ENCODE measurements at places on chromosomes 7 and 10. TPM values are rescaled to one million over a fixed set of nuclear protein-coding genes. Genes with fewer than 3 reads are reported as not detected.

DNA sequence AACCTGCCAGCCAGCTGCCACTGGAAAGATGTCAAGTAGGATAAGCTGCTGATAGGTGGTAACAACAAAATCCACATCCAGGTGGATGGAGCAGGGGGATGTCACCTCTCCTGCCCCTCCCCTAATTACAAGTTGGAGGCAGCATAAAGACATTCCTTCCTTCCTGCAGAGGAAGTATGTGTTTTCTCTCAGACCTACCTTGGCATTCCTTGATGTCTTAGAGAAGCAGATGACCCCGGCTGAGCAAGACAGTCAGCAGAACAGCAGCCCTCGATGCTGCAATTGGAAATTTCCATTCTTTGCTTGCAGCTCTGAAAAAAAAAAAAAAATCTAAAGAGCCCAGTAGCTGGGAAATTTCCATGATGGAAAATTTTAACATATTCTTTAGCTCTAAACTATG lies 137.5 kb upstream of the MKLN1 start:
- DNase-seq = no peak

- DNase-seq = peak; percentile 38
Measured at GRCh38 chr7:82335927-82336326, 107.7 kb downstream of the CACNA2D1 start.

Gene PPP1R17
- total RNA-seq = not detected

GRCh38 chr10:128062331-128062880 lies 63.8 kb downstream of the MKI67 start:
- no peak for DNase-seq

GRCh38 chr7:73621168-73622063 lies 2.9 kb downstream of the MLXIPL start:
- no peak for DNase-seq

Gene CNPY1
- not detected for total RNA-seq

- no peak for DNase-seq
Measured at GRCh38 chr10:123295644-123296043, 141.4 kb downstream of the BUB3 start.

Gene PDZD7
- total RNA-seq = 4.7 TPM

- no peak for DNase-seq
Measured at GRCh38 chr10:14757394-14757793, 17.3 kb downstream of the FAM107B start.

Gene H2AZ2
- total RNA-seq = 168 TPM

DNA sequence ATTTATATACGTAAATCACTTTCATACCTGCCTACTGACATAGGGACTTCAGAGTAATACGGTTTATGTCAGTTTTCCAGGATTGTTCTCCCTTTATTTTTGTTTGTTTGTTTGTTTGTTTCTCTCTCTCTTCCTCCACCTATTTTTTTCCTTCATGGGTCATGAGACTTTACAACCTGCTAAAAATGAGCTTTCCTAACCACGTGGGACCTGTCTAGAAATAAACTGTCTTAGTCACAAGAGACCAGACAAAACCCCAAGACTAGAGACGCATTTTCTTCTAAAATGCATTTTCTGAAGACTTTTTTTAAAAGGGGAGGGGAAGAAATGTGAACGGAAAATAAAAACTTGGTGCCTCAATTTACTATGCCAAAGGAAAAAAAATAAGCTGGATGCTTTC lies 41.1 kb upstream of the FIGNL1 start:
- no peak for DNase-seq

GRCh38 chr10:34628174-34628796 lies 186.8 kb downstream of the PARD3 start:
- no peak for DNase-seq

- no peak for DNase-seq
Measured at GRCh38 chr7:2923886-2924574, 79.9 kb upstream of the GNA12 start.

DNA sequence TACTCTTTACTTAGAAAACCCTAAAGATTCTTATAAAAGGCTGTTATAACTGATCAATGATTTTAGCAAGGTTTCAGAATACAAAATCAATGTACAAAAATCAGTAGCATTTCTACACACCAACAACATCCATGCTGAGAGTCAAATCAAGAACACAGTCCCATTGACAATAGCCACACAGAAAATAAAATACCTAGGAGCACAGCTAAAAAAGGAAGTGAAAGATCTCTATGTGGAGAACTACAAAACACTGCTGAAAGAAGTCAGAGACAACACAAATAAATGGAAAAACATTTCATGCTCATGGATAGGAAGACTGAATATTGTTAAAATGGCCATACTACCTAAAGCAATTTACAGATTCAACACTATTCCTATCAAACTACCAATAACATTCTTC lies 427.0 kb downstream of the KCNMA1 start:
- no peak for DNase-seq

DNA sequence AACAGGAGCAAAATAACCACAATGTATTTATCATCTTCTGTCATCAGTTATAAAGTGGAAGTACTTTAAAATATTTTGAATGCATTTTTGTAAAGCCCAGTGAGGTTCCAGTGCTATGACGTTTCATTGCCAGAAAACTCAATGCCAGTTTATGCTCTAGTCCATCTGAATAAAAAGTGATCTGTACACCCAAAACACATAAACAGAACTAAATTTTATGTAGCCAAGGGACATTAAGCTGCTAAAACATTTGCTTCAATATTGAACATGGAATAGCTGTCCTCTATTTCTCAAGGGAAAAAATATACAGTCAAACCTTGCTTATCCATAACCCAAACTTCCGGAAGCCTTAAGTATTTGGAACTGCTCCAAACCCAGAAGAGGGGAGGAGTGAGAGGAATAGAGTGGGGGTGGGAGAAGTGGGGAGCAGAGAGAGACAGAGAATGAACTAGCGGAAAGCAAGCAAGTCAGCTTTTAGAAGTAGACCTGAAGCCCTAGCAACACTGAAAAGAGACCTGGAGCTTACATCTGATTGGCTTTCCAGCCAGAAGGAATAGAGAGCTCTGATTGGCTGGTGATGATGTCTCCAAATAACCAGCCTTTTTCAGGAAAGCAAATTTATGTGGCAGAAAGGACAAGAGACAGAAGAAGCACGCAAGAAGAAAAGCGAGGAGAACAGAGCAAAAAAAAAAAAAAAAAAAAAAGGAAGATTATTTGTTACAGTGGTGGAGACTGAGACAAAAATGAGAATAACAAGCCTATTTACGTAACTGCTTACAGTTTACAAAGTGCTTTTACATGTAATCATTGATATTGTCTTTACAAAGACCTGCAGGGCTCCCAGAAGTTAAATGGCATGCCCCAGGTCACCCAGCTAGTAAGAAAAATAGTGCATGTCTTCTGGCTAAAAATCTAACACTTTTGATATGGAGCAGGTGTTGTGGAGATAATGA lies 196.0 kb downstream of the RNLS start:
- DNase-seq = peak; percentile 87

- no peak for DNase-seq
Measured at GRCh38 chr10:100009283-100009792, 409 bp downstream of the DNMBP start.

DNA sequence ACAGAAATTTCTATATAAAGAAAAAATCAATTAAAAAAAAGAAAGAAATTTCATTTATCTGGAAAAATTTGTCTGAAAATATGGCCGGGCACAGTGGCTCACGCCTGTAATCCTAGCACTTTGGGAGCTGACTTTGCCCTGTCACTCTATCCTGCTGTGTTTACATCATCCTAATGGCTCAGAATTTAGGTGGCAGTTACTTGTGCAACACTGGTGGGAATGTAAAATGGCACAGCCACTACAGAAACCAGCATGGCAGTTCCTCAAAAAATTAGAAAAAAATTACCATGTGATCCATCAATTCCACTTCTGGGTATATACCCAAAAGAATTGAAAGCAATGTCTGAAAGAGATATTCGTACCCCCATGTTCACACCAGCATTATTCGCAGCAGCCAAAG lies 405.2 kb upstream of the AUTS2 start:
- DNase-seq = no peak

GRCh38 chr10:132518572-132519381 lies 18.8 kb upstream of the INPP5A start:
- DNase-seq = peak; percentile 40

DNA sequence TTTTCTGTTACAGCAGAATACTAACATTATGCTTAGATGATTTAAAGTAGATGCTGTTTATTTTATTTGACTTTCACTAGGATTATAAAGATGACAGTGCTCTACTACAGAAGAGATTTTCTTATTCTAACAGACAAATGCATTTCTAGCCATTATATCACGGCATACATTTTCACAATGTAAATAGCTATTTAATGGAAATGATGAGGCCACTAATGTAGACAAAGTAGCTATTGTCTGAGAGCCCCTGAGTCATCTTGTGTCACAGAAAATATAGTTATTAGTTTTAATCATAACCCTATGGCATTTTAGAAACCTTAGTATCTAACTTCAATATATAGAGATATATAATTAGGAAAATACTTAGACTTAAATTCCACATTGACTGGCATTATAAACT lies 158.0 kb upstream of the AHR start:
- DNase-seq = no peak

DNA sequence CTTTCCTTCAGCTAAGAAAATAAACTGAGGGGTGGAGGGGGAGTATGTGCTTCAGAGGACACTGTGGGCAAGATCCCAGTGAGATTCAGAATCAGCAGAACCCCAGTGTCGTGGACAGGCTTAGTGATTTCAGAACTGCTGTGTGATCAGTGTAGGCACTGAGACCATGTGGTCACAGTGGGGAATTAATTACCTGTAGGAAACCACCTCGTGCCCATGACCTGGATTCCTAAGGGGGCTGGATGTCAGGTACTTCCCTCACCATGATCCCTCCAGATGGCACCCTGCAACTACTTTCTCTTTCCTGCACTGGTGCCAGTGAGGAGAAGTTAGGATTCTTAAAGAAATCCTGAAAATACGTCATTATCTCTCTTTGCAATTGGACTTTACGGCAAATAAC lies 64.4 kb downstream of the HBP1 start:
- DNase-seq = peak; percentile 11

GRCh38 chr10:14403881-14404623 lies 73.3 kb upstream of the FRMD4A start:
- no peak for DNase-seq

DNA sequence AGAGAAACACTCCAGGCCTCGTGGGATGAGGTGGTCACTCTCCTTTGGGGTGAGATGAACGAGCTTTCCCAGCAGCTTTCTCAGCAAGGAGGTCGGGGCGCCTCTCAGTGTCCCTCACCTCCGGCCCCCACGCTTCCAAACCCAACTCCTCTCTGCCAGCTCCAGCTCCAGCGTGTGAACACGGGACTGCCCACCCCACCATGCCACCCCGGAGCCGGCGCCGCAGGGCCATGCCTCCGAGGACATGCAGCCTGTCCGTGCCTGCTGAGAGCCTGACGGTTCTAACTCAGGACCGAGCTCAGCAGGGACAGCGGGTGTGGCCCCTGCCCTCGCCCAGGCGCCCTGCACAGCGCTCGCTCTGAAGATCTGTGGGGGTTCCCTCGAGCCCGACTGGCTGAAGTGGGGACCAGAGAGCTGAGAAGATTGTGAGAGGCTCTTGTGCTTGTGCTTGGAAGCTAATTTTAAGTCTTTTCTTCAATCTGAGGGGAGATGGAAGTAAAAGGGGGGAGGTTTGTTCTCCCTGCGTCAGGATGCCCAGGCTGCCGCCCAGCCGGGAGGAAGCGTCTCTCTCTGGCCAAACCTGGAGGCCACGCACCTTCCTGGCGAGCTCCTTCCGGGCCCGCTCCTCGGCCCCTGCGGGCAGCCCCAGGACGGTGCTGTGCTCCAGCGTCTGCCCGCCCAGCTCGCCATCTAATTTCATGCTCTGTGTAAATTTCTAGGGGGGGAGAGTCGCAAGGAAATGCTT lies 5.1 kb upstream of the ADAM8 start:
- DNase-seq = no peak

DNA sequence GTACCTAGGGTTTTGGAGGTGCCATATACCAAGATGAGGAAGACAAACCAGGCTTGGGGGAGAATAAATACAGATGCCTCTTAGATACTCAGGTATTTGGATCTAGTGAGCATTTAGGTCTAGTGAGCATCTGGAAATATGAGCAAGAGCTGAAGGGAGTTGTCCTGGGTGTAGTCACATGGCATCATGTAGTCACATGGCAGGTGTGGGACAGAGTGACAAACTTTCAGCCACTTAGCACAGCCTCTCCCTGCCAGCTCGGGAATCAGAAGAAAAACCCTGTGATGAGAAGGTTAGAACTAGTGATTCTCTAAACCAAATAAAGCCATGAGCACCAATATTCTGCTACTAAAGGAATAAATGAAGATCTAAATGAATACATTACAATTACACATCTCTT lies 24.3 kb downstream of the RGR start:
- no peak for DNase-seq

DNA sequence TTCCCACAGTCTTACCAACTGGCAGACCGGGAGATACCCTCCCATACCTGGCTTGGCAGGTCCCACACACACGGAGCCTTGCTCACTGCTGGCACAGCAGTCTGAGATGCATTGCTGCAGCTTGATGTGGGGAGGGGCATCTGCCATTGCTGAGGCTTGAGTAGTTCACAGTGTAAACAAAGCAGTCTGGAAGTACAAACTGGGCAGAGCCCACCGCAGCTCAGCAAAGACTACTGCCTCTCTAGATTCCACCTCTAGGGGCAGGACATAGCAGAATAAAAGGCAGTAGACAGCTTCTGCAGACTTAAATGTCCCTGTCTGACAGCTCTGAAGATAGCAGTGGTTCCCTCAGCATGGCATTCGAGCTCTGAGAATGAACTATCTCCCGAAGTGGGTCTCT lies 69.6 kb upstream of the RELN start:
- DNase-seq = no peak

Gene ORC5
- total RNA-seq = 137 TPM

GRCh38 chr7:50626286-50626685 lies 61.1 kb upstream of the DDC start:
- DNase-seq = no peak

Gene ARHGEF5
- 15.6 TPM for total RNA-seq

Gene OPALIN
- 0.05 TPM for total RNA-seq

Gene HMX2
- total RNA-seq = not detected

- DNase-seq = no peak
Measured at GRCh38 chr7:4837803-4838625, 23.8 kb downstream of the PAPOLB start.

GRCh38 chr7:70374772-70375533 lies 757.0 kb upstream of the GALNT17 start:
- DNase-seq = peak; percentile 13

- no peak for DNase-seq
Measured at GRCh38 chr10:11097686-11098085, 80.0 kb downstream of the CELF2 start.

GRCh38 chr7:141094336-141095070 lies 20.6 kb downstream of the TMEM178B start:
- no peak for DNase-seq

Data from renal cortical epithelial cell (primary cell).